Activated CD8-positive, alpha-beta T cell treated with anti-CD3 and anti-CD28 coated beads, Interleukin-2, amount 10 ng/mL, durations not matched to agents 7 days and 5 days (primary cell): ENCODE measurements at places on chromosomes 11 and 22.

- no peak for DNase-seq
These were observed 5.8 kb upstream of the BUD13 start for GRCh38 chr11:116778556-116778955.

DNA sequence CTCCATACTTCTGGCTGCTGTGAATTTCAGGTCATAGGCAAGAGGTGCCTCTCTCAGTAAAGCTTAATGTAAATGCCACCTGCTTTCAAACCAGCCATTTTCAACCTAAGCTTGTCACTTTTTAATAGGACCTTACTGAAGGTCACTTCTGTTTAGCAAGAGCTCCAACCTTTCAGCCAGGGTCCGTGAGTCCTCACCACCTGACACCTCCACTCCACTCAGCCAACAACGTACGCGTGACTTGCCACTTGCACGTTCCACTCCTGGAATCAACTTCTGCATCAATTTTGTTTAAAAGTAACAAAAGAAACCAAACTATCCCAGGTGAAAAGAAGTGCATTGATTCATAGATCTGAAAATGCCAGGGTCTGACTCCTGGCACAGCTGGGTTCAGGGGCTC, 114.4 kb downstream of the TRIM29 start:
- no peak for DNase-seq

- DNase-seq, result no peak
These were observed 2.2 kb downstream of the CADM1 start for GRCh38 chr11:115501893-115502589.

- peak; percentile 43 for DNase-seq
These were observed 4.3 kb upstream of the ZBED4 start for GRCh38 chr22:49849161-49850020.

DNA sequence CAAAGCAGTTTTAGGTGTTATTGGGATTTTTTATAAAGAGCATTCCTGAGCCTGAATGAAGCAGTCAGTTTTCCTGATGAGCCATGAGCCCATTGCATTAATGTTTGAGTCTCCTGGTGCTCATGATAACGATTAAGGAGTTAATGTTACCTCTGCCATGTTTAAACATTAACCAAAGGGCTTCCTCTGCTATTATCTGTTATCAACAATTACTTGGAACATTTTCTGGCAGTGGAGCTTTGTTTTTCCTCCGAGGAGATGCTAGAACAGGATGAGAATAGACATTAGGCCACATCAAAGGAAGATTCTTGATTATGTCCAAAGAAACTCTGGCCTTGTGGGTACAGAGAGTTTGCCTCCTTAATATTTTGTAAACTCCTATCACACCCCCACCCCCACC, 49.9 kb downstream of the ZNRF3 start:
- no peak for DNase-seq

GRCh38 chr11:68646832-68647231, 37.5 kb upstream of the GAL start:
- DNase-seq, result no peak
